ENCODE measurements at places on chromosomes 16 and 17.

GRCh38 chr16:85594978-85595661 is 18.0 kb upstream of the GSE1 start:
- DNase-seq, result no peak

GRCh38 chr16:47019568-47019967 is 46.1 kb upstream of the DNAJA2 start:
- no peak for DNase-seq

- DNase-seq, result no peak
These were observed 2.6 kb downstream of the HSD17B2 start for GRCh38 chr16:82037666-82038065.

DNA sequence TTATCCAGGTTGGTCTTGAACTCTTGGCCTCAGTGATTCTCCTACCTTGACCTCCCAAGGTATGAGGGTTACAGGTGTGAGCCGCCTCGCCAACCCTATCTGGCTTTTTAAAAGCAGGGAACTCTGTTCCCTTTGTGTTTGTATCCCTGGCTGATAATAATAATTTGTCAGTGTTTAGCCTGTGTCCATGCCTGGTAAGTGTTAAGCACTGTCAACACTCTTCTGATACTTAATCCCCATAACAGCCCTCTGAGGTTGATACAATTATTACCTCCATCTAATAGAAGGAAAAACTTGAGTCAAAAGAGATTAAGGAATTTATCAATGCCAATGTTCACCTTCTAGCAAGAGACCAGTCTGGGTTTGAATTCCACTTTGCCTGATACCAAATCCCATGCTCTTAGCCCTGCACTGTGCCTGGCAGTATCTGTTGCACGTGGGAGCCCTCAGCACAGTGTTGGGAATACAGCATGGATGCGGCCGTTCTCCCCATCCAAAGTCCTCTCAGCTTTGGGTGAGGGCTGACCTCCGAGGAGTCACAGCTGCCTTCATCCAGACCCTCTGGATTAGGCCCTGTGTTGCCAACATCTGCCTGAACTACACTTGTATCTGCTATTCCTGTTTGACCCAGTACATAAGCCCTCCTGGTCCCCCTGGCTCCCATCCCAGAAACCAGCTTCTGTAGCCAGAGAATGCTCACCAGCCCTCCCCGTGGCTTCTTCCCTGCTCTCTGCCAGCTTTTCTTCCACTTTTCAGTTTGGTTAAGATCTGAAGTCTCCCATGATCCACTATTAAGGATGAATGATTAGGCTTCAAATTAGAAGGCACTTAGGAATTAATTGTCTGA is 335.6 kb upstream of the ASIC2 start:
- DNase-seq, result peak; percentile 41

- no peak for DNase-seq
These were observed 147.4 kb downstream of the SEC14L1 start for GRCh38 chr17:77288115-77288619.

GRCh38 chr17:2690165-2691068 is 21.1 kb downstream of the CLUH start:
- no peak for DNase-seq

- peak; percentile 61 for DNase-seq
These were observed 30.7 kb downstream of the CCR7 start for GRCh38 chr17:40534371-40535189.

GRCh38 chr17:4573669-4574068 is 10.7 kb upstream of the SMTNL2 start:
- no peak for DNase-seq

DNA sequence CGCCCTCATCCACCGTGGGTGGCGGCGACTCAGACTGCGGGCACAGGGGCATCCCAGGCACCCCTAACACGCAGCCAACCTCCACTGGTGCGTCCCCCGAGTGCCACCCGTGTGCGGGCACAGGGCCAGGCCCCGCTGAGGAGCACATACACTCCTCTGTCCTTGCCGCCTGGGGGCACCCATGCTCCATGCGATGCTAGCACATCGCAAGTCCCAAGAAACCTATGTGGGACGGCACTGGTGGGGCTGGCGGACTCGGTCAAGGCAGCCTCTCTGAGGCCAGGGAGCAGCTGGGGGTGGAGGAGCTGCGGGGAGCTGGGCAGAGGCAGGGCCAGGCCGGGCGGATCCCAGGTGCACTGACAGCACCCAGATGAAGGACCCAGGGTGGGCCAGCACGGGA is 4.0 kb downstream of the ZNF598 start:
- no peak for DNase-seq

- no peak for DNase-seq
These were observed 1.7 kb downstream of the ZNF469 start for GRCh38 chr16:88384222-88385111.

- DNase-seq, result no peak
These were observed 194.9 kb downstream of the RBFOX3 start for GRCh38 chr17:79415909-79416308.

DNA sequence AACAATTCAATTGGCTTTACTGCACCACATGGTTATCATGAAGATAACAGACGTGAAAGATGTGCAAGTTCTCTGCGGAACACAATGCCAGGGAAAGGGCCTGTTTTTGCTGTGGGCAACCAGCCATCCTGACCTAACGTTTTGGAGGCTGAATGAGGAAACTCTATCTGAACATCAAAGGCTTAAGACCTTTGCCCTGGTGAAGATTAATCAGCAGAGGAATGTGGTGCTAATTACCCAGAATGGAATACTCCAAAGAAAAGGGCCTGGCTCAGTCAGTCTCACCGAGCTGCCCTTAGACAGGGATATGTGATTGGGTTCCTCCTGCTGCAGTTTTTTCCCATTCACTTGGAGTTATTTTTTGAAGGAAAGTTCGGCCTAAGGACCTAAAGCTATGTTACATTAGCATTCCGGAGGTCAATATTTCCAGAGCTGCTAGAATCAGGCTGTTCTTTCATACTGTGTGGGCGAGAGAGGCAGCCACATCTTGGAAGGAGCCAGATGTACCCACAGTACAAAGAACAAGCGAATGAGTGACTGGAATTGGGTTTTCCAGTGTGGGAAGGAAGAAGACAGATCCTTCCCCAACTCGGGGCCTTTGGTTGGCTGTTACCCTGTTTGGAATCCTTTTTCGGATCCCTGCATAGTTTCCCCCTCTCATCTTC is 15.5 kb downstream of the ASIC2 start:
- DNase-seq, result no peak

- peak; percentile 73 for DNase-seq
These were observed 8.1 kb upstream of the DNASE1 start for GRCh38 chr16:3646348-3646920.

DNA sequence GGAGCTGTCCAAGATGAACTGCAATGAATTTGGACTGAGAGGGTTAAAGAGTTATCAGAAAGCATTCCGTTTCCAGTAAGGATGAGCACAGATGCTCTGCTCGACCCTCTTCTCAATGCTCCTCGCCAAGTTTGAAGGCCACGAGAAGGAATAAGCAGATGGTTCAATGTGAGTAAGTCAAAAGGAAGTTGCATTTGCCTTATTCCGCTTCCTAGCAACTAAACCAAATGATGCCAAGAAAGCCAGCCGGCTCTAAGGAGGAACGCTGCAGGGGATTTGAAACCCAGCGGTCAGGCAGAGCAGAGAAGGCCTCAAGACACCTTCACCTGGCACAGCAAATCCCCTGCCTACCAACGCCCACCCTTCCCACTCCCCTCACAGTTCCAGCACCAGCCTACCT is 52.1 kb upstream of the CNEP1R1 start:
- DNase-seq, result no peak

DNA sequence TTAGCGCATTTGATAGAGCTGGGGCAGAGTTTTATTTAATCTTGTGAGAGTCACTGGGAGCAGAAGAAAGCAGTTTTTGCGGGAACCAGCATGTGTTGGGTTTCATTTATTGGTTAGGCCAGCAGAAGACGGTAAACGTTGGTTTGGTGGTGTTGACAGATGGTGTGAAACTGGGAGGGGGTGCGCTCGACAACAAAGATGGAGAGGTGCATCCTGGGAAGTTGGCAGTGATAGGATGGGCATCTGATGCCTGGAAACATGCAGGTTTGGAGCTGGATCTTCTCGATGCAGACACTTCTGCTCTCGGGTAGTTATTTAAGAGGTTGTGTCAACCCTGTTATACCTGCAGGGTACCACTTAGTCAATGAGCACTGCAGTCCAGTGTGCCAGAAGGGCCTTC is 24.9 kb upstream of the CLEC18A start:
- no peak for DNase-seq

GRCh38 chr16:87964049-87964659 is 12.9 kb downstream of the BANP start:
- no peak for DNase-seq

- DNase-seq, result no peak
These were observed 4.1 kb downstream of the NXN start for GRCh38 chr17:975371-975915.

DNA sequence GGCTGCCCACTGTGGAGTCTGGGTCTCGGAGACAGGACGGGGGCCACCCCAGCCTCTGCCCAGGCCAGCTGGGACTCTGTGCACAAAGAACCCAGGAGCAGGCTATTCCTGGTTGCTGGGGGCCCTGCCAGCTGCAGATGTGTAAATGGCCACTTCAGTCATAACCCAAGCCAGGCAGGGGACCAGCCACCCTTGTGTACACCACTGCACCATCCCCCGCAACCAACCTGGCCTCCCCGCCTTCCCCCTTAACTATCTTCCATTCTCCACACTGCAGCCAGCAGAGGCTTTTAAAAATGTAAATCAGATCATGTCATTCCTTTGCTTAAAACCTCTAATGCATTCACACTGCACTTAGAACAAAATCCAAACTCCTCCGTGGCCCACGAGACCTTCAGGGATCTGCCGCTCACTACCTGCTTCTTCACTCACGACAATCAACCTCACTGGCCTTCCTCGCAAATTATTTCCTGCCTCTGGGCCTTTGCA is 28.3 kb downstream of the RTN4RL1 start:
- DNase-seq, result no peak

DNA sequence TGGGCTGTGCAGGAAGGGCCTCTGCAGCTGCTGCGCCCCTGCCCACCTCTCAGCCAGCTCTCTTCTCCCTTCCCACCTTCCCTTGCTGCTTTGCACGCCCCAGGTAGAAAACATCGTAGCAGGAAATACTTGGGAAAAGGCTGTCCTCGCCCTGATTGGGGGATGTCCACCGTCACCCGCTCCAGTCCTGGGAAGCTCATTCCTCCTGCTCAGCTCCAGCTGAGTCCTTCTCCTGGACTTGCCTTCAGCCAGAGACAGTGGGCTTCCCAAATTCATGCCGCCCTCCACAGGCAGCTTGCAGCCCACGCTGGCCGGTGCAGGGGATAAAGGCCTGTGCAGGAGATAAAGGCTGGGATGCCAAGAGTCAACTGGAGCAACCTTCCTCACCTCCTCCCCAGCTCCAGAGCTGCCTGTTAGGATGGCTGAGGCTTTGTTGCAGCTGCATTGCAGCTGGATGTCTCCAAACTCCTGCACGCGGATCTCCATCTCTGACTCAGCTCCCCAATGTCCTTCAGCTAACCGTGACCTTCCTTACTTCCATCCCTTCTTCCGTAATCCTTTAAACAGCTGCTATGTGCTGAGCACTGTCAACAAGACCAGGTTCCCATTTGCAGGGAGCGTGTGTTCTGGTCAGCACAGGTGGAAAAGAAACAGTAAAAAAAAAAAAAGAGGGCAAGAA is 402.0 kb upstream of the TNRC6C start:
- DNase-seq, result no peak

- DNase-seq, result no peak
These were observed 2.7 kb downstream of the WDR90 start for GRCh38 chr16:651844-652243.

DNA sequence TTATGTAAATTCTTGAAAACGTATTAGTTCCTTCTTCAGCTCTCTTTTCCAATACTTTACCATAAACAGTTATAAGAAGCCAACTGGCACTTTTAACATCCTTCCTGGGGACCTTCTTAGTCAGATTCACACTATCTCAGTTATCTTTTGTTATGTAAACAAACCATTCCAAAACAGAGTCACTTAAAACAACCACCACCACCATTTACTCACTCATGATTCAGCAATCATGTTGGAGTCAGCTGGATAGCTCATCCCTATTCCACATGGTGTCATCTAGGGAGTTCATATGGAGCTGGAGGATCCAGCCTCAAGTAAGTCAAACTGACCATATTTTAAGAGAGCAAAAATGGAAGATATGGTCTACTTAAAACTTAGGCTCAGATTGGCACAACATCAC is 240.3 kb upstream of the IRX3 start:
- no peak for DNase-seq

DNA sequence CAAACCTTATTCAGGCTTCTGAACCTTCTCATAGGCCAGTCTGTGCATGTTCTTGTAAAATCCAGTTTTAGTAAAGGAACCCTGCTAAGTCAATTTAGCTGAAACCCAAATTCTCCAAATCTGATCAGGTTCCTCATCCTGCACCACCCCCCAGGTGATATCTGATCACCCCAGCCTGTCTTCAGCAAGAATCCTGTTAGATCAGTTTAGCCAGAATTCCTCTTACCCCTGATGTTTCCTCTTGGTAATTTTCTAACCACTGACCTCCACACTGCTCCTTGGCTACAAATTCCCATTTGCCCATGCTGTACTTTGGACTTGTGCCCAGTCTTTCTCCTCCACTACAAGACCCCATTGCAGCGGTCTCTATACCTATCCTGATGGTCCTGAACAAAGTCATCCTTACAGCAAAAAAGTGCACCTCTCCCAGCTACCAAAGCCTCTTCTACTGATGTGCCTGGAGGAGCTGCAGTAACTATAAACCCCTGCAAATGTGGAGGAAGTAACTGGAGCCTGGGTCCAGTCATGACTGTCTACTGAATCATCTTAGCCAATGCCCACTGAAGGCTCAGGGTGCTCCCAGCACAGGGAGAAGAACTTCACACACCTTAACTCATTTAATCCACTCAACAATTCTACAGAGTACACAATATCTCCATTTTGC is 23.8 kb downstream of the TEX14 start:
- DNase-seq, result no peak

- DNase-seq, result no peak
These were observed 22.5 kb upstream of the MYO1D start for GRCh38 chr17:32899236-32900013.

GRCh38 chr16:67992661-67993206 is 6.5 kb downstream of the DPEP2 start:
- DNase-seq, result no peak

DNA sequence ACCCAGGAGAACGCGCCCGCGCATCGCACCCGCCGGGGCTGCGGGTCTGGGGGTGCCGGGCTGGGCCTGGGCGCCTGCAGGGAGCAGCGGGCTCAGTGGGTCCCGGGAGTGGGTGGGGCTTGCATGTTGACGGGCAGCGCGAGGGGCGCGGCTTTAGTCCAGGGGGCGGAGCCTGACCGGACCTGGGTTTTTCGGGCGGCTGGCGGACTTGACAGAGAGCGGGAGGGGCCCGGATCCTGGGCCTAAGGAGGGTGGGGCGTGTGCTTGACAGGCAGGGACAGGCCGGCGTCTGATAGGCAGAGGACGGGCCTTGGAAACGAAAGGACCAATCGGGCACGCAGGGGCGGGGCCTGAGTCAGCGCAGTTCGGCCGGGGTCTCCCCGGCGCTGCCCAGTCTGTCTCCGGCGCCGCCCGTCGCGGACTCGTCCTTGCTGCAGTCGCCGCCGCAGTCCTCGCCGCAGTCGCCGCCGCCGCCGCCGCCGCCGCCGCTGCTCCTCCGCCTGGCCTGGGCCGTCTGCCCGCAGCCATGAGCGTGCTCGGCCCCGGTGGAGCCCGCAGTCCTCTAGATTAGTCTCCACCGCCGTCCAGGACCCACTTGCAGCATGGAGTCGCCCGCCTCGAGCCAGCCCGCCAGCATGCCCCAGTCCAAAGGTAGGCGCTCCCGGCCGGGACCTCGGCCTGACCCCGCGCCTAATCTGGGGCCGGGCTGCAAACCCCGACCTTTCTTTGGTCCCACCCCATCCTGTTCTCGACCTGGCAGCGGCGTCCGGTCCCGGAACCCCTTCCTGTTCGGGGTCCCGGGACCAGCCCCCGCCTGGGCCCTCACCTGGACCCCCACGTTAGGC is at the start of gene MAP2K3:
TSS of gene MAP2K3 (plus strand) at position 393 of the 845 bp plus-strand sequence. CDS start at position 603, 210 bp downstream.
- DNase-seq, result peak; percentile 100
